ENCODE measurements at places on chromosomes 6 and 20.
A peak's percentile ranks its signal among the peaks of the same experiment; 100 is the strongest.

- DNase-seq, result no peak
Observed at GRCh38 chr6:169816054-169816453, 64.6 kb downstream of the ERMARD start.

DNA sequence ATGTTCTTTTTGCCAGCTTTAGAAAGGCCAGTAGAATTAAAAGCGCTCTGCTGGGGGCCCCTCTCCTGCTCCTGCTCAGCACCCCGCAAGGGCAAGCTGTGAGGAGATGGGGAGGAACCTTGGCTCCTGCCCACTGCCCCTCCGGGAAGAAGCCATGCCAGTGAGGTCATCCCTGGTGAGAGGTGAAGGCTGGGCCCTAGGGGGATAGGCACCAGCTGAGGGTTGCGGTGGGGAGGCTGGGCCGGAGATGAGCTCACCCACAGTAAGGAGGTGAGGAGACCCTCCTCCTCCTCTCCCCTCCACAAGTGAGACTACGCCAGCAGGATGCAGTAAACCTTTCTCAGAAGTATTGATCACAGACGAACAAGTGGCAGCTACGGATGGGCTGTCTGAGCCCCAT lies 32.1 kb downstream of the LRFN2 start:
- DNase-seq, result no peak

- peak; percentile 91 for DNase-seq
Observed at GRCh38 chr6:7479801-7480266, 61.6 kb upstream of the DSP start.

GRCh38 chr6:88119769-88120168 lies 46.4 kb downstream of the CNR1 start:
- DNase-seq, result no peak

- DNase-seq, result peak; percentile 34
Observed at GRCh38 chr6:2919401-2919800, 16.3 kb upstream of the SERPINB9 start.

DNA sequence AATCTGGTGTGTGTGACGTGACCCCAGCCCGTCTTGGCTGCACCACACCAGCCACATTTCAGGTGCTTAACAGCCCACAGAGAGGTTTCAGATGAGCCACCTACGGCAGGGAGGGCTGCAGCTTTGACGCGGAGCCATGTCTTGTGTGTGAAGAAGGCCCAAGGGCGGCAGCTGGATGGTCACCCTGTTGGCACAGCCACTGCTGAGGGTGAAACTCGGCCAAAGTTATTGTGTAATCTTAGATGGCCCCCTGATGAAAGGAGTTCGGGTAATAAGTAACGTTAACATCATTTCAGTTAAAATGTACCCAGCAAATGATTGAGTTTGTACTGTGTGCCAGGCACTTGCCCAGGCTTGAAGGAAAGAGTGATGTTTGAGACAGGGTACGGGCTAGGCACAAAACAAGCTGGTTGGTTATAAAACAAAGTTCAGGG lies 97.2 kb downstream of the SSR1 start:
- DNase-seq, result no peak

DNA sequence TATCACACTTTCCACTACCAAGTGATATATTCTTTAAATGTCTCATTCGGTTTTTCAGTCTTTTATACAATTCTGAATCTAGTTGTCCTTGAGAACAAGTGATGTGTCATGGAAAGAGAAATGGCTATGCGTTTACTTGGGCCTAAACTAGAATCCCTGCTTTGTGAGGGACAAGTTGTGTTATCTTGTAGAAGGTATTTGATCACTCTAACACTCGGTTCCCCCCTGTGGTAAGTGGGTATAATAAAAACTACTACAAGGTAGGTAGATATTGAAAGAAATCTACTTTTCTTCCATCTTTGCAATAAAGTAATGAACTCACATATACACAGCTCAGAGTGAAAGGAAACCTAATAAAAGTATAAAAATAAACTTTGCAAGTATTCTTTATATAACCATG lies 108.9 kb downstream of the MANEA start:
- no peak for DNase-seq

DNA sequence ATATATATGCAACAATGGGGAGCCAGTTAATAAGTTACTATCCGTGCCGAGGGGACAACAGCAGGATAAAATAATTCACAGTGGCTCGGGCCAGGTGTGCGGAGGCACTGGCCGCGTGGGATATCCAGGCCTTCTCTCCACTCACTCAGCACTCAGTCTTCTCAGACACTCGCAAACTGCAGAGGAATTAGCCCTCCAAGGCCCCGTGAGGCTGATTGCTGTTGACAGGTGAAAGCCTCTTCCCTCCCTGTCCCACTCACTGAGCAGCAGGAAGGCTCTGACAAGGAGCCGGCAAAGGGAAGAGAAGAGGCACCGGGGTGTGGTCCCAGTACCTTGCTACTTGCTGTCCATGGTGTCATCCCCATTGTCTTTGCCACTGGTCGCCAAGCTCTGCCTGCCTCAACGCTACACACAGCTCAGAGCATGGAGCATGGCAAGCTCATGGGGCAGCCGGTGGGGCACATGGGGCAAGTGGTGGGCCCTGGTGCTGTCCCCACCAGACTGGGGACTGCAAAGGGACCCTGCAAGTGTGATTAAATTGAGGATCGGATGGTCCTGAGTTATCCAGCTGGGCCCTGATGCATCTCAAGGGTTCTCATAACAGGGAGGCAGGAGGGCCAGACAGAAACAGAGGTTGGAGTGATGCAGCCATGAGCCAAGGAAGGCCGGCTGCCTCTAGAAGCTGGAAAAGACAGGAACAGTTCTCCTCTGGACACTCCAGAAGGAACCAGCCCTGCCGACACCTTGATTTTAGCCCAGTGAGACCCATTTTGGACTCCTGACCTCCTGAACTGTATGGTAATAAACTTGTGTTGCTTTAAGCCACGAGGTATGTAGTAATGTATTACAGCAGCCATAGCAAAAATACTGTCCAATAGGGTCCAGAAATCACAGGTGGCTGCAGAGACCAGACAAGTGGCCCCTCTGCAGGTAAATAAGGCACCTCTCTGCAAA lies 119.7 kb downstream of the PSMB1 start:
- DNase-seq, result peak; percentile 87

GRCh38 chr6:40611912-40612311 lies 24.7 kb upstream of the LRFN2 start:
- DNase-seq, result no peak

DNA sequence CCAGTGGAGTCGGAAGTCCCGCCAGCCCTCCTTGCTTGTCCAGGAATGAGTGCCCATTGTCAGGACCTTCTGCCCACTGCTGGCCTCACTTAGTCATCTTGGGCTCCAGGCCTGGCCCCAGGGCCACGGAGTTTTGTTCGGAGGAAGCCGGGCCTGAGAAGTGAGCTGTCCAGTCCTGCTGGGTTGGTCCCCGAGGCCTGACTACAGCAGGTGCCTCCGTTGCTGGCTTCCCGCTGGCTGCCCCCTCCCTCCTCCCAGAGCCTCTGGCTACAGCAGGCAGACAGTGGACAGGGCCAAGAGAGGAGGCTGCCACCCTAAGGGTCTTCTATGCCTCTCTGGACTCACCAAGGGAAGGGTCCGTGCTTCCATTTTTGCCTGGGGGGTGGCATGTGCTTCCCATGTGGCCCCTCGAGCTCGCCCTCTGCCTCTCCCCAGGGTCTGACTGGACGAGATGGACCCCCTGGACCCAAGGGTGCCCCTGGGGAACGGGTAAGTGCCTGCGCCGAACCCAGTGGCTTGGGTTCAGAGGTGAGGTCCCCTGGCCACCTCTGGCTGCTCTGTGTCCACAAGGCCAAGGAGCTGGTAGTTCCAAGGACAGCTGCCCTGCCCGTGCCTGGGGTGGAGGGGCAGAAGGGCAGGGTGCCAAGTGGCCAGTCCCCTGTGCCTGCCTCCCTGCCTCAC lies 2.8 kb downstream of the COL9A3 start:
- no peak for DNase-seq

DNA sequence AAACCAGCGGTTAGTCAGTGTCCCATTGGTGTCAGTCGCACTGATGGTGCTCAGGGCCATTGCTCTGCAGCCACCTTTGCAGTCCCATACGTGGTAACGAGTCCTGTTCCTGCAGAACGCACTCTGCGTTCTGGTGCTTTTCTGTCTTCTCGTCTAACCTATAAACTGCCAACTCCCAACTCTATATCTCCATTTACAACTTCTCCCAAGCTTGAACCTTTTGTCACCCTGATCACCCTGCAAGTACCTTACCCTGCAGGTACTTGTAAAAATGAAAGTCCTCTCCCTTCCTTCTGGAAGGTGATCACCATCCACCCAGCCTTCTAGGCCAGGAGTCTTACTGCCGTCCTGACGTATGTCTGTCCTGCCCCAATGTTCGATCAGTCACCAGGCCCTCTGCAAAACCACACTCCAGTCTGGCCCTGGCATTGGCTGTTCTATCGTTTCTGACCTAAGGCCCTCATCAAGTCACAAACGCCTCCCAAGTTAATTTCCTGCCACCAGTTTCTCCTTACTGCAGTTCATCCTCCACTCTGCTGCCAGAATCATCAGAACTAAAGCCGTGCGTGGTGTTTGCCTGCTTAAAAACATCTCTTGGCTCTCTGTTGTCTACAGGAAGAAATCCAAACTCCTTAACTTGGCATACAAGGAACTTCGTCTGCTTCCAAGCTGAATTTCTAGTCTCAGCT lies 7.9 kb downstream of the RREB1 start:
- no peak for DNase-seq

GRCh38 chr20:58557733-58558342 lies 42.6 kb upstream of the APCDD1L start:
- no peak for DNase-seq

GRCh38 chr20:62476056-62476838 lies 452 bp upstream of the GATA5 start:
- no peak for DNase-seq

GRCh38 chr6:93079061-93079460 lies 340.3 kb downstream of the EPHA7 start:
- DNase-seq, result no peak

DNA sequence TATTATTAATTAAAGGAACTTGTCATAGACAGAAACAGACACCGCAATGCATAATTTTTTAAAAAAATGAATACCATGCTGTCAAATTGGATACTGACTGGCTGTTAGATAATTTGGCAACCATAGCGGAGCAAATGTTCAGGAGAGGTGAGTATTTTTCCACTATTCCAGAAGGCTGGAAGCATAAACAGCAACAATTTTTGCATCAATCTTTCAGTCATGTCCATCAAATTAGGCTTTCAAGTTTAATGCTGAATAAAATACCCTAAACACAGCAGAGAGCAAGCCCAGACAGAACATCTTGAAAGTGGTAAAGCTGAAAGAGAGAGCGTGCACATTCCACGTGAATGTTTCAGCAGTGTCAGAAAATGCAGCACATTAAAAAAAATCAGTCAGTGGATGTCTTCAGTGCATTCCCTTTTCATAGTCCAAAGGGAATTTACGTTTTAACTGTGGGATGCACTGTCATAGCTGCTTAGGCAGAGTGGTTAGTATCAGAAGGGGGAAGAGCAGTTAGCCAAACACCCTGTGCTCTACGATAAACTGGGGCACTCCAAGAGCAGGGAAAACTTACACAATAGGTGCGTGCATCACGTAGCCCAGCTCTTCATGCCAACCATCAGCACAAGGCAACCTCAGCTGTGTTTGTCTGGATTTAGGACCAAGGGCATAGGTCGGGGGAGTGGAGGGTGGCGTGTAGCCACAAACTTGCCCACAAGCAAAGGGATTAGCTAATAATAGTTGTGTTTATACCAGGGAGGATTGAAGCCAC lies 116.2 kb upstream of the STMND1 start:
- no peak for DNase-seq

DNA sequence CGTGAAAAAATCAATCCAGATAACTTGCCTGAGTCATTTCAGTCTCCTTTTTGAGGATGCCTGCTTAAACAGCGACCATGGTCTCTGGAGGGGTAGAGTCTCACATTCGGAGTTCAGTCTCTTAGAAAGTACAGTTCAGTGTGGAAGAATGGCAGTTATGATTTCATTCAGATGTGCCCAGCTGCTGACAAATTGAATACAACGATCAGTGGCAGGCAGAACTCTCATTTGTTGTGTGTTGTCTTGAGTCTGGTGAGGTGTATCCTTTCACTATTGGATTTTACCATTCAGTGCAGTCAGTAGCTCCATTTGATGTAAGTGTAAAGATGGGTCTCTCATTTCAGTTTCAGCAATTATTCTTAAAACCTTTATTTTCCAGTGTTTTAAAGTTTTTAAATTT lies 639 bp upstream of the TULP4 start:
- DNase-seq, result no peak

DNA sequence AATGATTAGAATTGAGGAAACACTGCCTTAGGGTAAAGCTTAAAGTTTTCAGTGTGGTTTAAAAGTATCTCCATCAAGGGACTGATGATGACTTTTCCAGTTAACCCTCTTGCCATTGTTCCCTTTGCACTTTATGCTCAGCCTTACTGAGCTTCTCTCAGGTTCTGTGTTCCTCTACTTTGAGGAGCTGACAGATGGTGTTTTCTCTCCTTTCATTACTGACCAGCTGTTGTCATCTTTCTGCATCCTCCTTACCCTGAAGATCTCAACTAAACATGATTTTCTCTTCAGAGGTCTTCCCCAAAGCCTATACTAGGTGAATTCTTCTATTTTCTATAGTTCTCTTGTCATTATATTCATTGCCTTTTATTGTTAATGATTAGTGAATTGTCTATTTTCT lies 475.6 kb upstream of the SYNCRIP start:
- DNase-seq, result no peak

DNA sequence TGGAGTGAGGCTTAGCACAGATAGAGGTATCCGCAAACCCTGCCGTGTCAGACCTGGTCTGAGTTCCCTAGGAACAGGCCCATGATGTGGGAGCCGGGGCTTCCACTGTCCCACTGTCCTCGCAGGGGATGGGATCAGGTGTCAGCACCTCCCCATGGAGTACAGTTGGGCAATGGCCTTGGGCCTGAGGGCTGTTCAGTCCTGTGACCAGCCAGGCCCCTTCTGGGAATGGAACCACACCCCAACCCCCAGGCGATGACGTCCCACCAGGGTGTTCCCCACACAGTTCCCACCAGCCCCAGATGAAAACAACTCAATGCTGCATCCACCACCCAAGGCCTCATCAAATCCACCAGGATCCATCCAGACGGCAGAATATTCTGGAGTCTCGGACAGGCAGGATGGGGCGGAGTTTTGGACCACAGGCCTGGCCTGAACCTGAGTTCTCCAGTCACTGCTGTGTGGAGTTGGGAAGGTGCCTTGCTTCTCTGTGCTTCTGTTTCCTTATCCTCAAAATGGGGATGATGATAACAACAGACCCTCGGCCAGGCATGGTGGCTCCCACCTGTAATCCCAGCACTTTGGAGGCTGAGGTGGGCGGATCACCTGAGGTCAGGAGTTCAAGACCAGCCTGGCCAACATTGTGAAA lies 62.2 kb downstream of the UBE2V1 start:
- no peak for DNase-seq

DNA sequence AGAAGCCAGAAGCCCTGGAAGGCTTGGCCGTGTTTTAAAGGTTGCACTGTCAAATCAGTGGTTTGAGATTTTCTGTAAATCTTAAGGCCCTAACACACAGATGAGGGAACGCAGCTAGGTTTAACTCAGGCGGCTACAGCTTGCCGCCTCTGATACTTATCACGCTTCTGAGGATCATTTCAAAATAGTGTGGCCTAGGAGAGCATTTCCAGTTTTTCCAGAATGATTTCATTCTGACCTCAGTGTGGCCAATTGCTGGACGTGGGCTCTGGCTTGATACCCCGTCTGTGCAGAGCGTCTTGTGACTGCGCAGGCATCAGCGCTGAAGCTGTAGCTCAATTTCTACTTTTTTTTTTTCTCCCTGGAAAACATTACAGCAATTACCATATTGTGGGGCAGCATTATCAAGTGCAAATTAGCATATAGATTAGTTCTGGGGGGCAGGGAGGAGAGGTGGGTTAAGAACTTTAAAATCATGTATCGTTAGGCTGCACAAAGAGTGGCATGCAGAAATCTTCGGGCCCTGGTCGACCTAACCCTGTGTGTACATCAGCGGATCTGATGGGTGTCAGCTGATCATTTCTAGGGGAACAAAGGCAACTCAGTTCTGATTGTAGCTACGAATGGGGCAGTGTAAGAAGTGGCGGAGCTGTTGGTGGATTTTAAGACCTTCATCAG lies 105.0 kb upstream of the EEF1E1 start:
- DNase-seq, result no peak

Measured in vagina (tissue), 2 donors.